ENCODE measurements at places on chromosomes 11 and 22.

GRCh38 chr11:413120-414081 is 1.4 kb downstream of the SIGIRR start:
- DNase-seq = no peak

- no peak for DNase-seq
Measured at GRCh38 chr11:100823360-100823759, 136.3 kb downstream of the ARHGAP42 start.

GRCh38 chr11:10564696-10565318 is 3.7 kb downstream of the LYVE1 start:
- no peak for DNase-seq

DNA sequence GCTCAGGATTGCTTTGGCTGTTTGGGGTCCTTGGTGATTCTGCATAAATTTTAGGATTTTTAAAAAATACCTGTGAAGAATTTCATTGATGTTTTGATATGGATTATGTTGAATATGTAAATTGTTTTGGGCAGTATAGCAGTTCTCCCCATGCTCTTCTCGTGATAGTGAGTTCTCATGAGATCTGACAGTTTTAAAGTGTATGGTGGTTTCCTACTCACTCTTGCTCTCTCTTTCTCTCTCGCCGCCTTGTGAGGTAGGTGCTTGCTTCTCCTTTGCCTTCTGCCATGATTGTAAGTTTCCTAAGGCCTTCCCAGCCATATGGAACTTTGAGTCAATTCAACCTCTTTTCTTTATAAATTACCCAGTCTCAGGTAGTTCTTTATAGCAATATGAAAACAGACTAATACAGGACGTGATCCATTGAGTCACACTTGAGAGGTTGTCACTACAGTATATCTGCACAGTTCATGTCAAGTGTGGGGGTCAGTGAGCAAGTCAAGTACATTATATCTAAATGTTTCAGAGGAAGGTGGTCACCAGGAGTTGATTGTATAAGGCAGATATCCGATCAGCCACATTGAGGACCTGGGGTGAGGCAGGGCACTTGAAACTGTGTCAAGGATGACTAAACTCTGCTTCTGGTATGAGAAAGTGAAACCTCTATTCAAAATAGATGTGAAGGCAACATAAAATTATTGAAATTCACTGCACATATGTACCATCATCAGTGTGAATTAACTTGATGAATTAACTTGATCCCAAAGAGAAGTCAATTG is 70.7 kb upstream of the CCDC179 start:
- DNase-seq = no peak

GRCh38 chr11:103994094-103994493 is 42.3 kb upstream of the DDI1 start:
- no peak for DNase-seq

Measured in stimulated activated CD4-positive, alpha-beta T cell treated with anti-CD3 and anti-CD28 coated beads, Interleukin-15, amount 100 ng/mL, for 24 hours (primary cell).